ENCODE measurements at places on chromosomes 3 and 15. TPM values are rescaled to one million over a fixed set of nuclear protein-coding genes. Genes with fewer than 3 reads are reported as not detected.

The CD200R1 gene
- 0.75 TPM for total RNA-seq

The HHATL gene
- total RNA-seq: 545 TPM

The PFKFB4 gene
- 0.53 TPM for total RNA-seq

The SATB1 gene
- total RNA-seq: 55.7 TPM

The CCNB2 gene
- total RNA-seq: 0.25 TPM

The ALDH1A2 gene
- total RNA-seq: 12.4 TPM

The GJD2 gene
- not detected for total RNA-seq

The PPP1R14D gene
- not detected for total RNA-seq

The GRK7 gene
- total RNA-seq: not detected

The COL7A1 gene
- total RNA-seq: 11.5 TPM

The RPL39L gene
- 4.0 TPM for total RNA-seq

The CCDC39 gene
- total RNA-seq: not detected
